ENCODE measurements at places on chromosomes 11 and 22. TPM values are rescaled to one million over a fixed set of nuclear protein-coding genes. Genes with fewer than 3 reads are reported as not detected.
A peak's percentile ranks its signal among the peaks of the same experiment; 100 is the strongest.

PYGM gene
- total RNA-seq = 3.3 TPM

GRCh38 chr22:25843660-25844405, 101.8 kb downstream of the MYO18B start:
- no peaks in the 10 kb centered on the region for H3K4me1 ChIP-seq
- H3K36me3 ChIP-seq = no peaks in the 10 kb centered on the region
- H3K4me3 ChIP-seq = no peak overlapping the region

- no peaks in the 10 kb centered on the region for H3K4me1 ChIP-seq
- no peak for DNase-seq
- H3K27me3 ChIP-seq = no peaks in the 10 kb centered on the region
These were observed 33.8 kb upstream of the DKK3 start for GRCh38 chr11:12042215-12042676.

GRCh38 chr11:115920841-115921480, 416.7 kb upstream of the CADM1 start:
- H3K27me3 ChIP-seq = no peaks in the 10 kb centered on the region
- H3K27ac ChIP-seq = no peak overlapping the region
- H3K36me3 ChIP-seq = no peaks in the 10 kb centered on the region
- DNase-seq = no peak
- H3K4me1 ChIP-seq = no peaks in the 10 kb centered on the region

DNA sequence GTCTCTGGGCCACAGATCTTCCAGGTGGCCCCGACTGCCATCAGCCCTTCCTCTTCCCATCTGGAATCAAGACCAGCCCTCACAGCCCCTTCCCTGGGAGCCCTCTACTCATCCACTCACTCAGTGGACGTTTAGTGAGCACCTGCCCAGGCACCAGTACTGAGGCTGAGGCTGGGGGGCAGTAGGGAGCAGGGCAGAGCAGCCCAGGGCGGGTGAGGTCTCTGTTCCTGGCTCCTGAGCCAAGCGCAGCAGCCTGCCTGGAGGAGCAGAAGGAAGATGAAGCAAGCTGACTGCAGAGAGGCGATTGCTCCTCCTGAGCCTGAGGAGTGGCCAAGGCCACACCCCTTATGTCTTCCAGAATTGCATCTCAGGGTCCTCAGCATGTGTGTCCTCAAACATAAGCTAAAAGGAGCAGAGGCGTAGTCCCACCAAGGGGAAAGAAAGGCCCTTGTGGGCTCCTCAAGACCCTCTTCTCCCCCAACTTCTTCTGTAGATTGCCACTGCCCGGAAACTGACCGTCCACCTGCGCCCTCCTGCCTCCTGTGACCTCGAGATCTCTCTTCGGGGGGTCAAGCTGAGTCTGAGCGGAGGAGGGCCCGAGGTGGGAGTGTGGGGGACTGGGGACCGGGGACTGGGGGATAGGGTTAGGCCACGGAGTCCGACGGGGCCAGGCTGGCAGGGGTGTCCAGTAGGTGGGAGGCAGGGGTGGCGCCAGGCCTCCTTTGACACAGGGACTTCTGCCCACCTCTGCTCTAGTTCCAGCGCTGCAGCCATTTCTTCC, 5.8 kb downstream of the MAPK8IP2 start:
- no peaks in the 10 kb centered on the region for H3K36me3 ChIP-seq
- no peaks in the 10 kb centered on the region for H3K4me1 ChIP-seq
- H3K4me3 ChIP-seq = no peak overlapping the region
- no peak overlapping the region for H3K27ac ChIP-seq

POU2AF1 gene
- 99.1 TPM for total RNA-seq

AASDHPPT gene
- 25.2 TPM for total RNA-seq

OR10A2 gene
- total RNA-seq = not detected

DNA sequence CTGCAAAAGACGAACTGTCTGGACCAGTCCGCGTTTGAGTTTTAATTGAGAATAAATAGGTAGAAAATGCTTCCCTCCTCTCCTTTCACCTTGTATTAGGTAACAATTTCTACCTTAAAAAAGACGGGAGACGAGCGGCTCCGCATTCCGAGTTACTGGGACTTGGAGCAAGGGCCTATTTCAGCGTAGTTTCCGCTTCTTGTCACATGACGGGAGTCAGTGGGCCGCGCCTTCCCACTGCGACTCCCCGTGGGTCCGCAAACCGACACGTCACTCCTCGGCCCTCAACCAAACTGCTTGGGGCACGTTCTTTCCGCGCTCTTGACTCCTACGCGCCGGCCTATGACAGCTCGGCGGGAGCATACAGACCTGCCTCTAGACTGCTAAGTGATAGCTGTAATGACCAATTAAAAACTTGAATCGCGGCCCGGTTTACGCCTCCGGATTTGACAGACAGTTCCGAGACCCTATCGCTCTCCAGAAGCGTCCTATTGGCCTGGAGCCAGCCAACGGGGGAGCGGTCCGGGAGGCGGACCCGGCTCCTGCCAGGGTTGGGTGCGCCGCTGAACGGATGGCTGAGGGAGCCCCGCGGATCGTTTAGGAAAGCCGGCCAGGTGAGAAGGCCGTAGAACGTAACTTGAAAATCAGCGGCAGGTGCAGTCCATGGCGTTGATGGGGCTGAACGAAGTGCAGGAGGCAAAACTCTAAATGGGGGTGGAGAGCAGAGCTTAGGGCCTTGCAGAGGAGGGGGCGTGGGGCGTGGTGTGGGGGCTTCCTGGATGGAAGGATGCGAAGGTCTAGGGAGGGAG, at the start of gene STT3A:
Gene STT3A, plus strand, starts transcription at position 548 of the 809 bp plus-strand sequence. CDS start 3,064 bp downstream, outside the sequence.
- peak within 1 kb of the TSS; percentile 91 for H3K4me3 ChIP-seq
- H3K36me3 ChIP-seq = peaks cover 21% of the 10 kb centered on the region
- H3K4me1 ChIP-seq = peaks cover 43% of the 10 kb centered on the region
- no peaks in the 10 kb centered on the region for H3K27me3 ChIP-seq
- H3K27ac ChIP-seq = peak within 1 kb of the TSS; percentile 96
- peak; percentile 100 for DNase-seq

- H3K4me1 ChIP-seq = no peaks in the 10 kb centered on the region
- peaks cover 19% of the 10 kb centered on the region for H3K27me3 ChIP-seq
- no peak overlapping the region for H3K27ac ChIP-seq
- no peak for DNase-seq
- no peak overlapping the region for H3K4me3 ChIP-seq
These were observed 68.3 kb upstream of the TSPAN18 start for GRCh38 chr11:44658506-44658850.

Measured in spleen (tissue), 13 donors.